ENCODE measurements at places on chromosomes 2 and 18. TPM values are rescaled to one million over a fixed set of nuclear protein-coding genes. Genes with fewer than 3 reads are reported as not detected.

DNA sequence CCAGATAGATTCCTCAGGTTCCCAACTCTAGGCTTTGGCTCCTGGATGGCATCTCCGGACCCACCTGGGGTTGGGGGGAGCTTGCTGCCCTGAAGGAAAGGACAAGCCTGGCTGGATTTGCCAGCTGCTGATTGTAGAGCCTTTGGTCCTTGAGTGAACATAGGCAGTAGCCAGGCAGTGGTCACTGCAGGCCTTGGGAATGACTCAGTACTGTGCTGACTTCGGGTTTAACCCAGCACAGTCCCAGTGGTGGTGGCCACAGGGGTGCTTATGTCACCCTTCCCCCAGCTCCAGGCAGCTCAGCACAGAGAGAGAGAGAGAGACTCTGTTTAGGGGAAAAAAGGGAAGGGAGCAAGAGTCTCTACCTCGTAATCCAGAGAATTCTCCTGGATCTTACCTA lies 27.7 kb upstream of the ACTR2 start:
- no peak overlapping the region for H3K4me3 ChIP-seq
- no peak overlapping the region for H3K27ac ChIP-seq
- no peaks in the 10 kb centered on the region for H3K36me3 ChIP-seq
- H3K27me3 ChIP-seq = no peaks in the 10 kb centered on the region

DNA sequence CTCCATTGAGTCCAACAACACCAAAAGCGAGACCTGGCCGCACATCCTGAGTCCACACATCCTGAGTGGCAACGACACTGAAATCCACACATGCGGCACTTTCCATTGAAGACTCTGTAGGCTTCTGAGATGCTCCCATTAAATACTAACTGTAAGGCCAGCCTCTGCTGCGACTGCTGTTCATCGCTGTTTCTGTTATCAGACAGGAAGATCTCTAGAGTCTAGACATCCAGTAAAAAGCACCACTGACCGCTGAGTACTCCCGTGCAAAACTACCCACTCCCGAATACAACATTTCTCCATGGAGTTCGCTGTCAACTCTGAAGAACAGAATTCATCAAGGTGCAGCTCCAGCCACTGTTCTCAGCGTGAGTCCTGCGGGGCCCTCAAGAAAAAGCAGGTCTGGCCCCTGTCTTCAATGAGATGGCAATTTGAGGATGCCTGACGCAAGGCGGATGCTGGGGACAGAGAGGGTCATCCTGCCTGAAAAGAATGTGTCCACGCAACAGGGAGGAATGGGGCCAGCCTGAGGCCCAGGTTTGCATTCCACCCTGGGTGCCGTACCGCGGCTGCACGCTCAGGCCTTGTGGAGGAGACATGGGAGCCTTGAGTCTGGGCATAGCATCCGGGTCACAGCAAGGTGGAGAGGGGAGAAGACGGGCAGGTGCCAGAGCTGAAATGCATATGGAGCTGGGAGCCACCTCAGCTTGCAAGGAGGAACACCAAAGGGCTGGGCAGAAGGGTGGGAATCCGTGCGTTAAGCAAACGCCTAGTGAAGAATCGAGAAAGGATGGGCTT lies 61.9 kb downstream of the ZNF516 start:
- no peaks in the 10 kb centered on the region for H3K4me1 ChIP-seq
- no peaks in the 10 kb centered on the region for H3K36me3 ChIP-seq
- H3K4me3 ChIP-seq = no peak overlapping the region

GRCh38 chr18:2448565-2449151 lies 122.6 kb downstream of the METTL4 start:
- no peak for DNase-seq
- H3K36me3 ChIP-seq = no peaks in the 10 kb centered on the region
- no peak overlapping the region for H3K4me3 ChIP-seq
- no peaks in the 10 kb centered on the region for H3K4me1 ChIP-seq
- no peak overlapping the region for H3K27ac ChIP-seq
- H3K27me3 ChIP-seq = no peaks in the 10 kb centered on the region

DNA sequence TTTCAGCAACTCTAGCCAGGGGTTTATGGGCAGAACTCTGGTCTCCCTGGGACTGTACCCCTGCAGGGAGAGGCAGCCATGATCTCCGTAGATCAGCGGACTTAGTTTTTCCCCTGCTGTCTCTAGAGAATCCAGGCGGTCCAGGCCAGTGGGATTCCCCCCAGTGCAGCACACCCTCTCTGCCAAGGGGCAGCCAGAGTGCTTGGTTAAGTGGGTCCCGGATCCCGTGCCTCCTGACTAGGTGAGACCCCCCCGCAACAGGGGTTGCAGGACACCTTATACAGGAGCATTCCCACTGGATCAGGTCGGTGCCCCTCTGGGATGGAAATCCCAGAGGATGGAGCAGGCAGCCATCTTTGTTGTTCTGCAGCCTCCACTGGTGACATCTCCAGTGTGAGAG lies 33.0 kb downstream of the WDPCP start:
- no peaks in the 10 kb centered on the region for H3K27me3 ChIP-seq
- no peaks in the 10 kb centered on the region for H3K36me3 ChIP-seq
- H3K4me3 ChIP-seq = no peak overlapping the region
- no peak for DNase-seq
- H3K4me1 ChIP-seq = no peaks in the 10 kb centered on the region

DNA sequence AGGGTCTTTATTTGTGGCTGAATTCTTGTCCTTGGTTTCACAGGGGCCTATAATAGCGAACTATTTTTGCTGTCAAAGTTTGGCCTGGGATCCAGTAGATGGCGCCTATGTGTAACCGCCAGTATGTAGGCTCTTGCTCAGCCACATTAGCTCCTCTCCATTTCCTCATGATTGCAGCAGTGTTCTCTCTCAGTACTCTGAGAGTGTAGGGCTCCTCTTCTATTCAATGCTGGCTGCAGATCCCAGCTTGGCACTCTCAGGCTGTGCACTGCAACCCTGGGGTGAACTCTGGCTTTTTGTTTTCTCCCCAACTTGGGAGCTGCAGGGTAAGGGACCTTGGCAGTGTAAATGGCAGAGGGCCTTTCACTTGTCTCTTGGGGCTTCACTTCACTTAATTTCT lies 344.6 kb upstream of the CHAC2 start:
- no peaks in the 10 kb centered on the region for H3K36me3 ChIP-seq
- peak; percentile 22 for DNase-seq
- H3K27ac ChIP-seq = no peak overlapping the region
- no peaks in the 10 kb centered on the region for H3K27me3 ChIP-seq
- no peak overlapping the region for H3K4me3 ChIP-seq
- H3K4me1 ChIP-seq = no peaks in the 10 kb centered on the region

- DNase-seq = no peak
- H3K27me3 ChIP-seq = no peaks in the 10 kb centered on the region
- no peak overlapping the region for H3K4me3 ChIP-seq
- H3K27ac ChIP-seq = no peak overlapping the region
- no peaks in the 10 kb centered on the region for H3K36me3 ChIP-seq
These were observed 138.1 kb downstream of the SETBP1 start for GRCh38 chr18:44818668-44819403.

DNA sequence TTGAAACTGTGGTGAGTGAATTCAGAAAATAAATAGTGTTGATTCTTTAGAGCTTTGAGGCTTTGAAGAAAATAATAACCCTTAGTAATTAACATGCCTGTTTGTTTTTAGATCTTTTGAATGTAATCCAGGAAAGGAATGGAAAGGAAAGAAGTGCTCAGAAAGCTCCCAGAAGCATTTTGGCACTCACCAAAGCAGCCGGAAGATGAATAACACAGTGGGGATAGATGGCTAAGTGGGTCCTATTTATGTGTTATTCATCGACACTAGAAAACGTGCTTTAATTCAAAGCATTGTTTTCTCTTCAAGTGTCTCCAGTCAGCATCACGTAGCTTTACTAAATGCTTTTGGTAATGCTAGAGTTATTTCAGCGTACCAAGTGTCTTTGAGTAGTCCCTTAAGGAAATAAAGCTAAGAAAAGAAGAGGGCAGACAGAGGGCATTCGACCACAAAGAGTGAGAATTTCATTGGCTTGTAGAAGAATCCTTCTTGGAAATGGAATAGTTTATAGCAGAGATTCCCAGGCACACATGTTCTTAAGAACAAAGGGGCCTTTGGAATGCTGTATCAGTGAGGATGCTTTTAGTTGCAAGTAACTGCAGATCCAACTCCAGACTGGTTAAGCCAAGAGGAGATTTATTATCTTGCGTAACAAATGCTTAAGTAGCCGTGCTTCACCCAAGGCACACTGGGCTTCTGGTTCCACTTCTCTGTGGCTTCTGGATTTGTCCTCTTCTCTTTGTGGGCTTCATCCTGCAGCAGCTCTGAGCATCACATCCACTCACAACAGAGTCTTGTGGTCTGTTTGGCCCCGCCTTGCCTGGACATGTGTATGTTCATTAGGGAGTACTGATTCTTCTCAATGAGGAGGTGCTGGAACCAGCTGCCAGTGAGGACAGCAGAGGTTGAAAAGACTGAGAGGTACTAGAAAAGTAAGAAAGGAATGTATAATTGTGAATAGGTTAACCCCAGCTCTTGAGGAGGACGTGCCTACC lies 63.6 kb upstream of the LTBP1 start:
- no peak overlapping the region for H3K27ac ChIP-seq
- no peak overlapping the region for H3K4me3 ChIP-seq
- no peaks in the 10 kb centered on the region for H3K4me1 ChIP-seq
- no peaks in the 10 kb centered on the region for H3K27me3 ChIP-seq
- no peak for DNase-seq

- H3K36me3 ChIP-seq = no peaks in the 10 kb centered on the region
- H3K27ac ChIP-seq = no peak overlapping the region
- no peak for DNase-seq
- no peak overlapping the region for H3K4me3 ChIP-seq
- no peaks in the 10 kb centered on the region for H3K27me3 ChIP-seq
- no peaks in the 10 kb centered on the region for H3K4me1 ChIP-seq
These were observed 84.9 kb downstream of the PDCL3 start for GRCh38 chr2:100647709-100648108.

The ABCB11 gene
- 1.1 TPM for total RNA-seq

The ITGA4 gene
- total RNA-seq = 4.1 TPM

The HMSD gene
- total RNA-seq = 0.11 TPM

The C2orf69 gene
- 18.1 TPM for total RNA-seq
